Fibroblast of villous mesenchyme (primary cell): ENCODE measurements at places on chromosomes 7 and 10. TPM values are rescaled to one million over a fixed set of nuclear protein-coding genes. Genes with fewer than 3 reads are reported as not detected.

The BCL7B gene
- total RNA-seq, result 27.2 and 30.3 TPM in 2 replicates

The LIPK gene
- not detected in 2 replicates for total RNA-seq

The INMT gene
- 15.8 and 48.4 TPM in 2 replicates for total RNA-seq

- DNase-seq, result no peak
Observed at GRCh38 chr7:15489861-15490260, 72.0 kb downstream of the AGMO start.

DNA sequence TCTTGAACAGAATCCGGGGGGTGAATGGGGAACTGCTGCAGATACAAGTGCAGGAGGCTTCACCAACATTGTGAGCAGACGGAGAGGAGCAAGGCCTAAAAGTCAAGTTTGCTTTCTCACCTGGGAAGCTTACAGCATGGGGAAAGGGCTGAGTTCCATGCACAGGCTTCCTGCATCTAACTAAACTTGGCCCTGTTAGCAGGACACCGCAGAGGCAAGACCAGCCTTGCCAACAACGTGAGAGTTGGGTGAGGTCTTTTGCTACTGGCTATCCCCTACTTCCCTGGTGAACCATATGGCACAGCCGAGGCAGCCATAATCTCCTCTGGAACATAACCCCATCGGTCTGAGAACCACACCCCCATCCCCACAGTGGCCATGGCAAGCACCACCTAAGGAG is 14.2 kb upstream of the ADAM22 start:
- no peak for DNase-seq

GRCh38 chr7:140723574-140723973 is 27.1 kb downstream of the NDUFB2 start:
- no peak for DNase-seq

- DNase-seq, result no peak
Observed at GRCh38 chr7:45417268-45417667, 156.9 kb upstream of the ADCY1 start.

DNA sequence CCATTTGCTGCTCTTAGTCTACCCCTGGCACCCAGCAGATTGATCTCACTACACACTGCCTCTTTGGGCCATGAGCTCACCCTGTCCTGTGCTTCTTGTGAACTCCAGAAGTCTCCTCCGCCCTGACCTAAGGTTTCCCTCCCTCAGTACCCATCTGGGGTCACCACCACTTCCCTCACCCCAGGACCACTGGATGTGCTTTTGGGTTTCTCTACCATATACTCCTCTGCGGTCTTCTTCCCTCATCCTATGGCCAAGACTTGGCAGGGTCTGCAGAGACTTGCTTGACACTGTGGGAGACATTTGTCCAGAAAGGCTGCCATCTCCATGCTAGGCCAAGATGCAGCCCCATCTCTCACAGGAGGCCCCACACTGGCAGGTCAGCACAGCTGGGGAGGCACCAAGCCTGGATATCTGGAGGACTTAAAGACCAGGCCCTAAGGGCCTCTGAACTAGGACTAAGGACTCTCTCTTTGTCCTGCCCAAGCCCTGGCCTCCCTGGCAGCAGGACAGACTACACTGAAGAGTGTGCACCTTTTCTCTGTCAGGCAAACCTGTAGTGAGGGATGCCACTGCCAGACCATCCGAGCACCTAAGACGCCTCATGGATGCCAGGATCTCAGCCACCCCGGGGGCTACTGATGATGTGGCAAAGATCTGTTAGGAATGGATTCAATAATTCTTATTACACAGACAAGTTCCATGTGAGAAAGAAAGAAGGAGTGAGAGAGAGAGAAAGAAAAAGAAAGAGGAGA is 134.6 kb downstream of the ZNF467 start:
- DNase-seq, result no peak
